A673 (cell line): ENCODE measurements at places on chromosomes 3 and 15. TPM values are rescaled to one million over a fixed set of nuclear protein-coding genes. Genes with fewer than 3 reads are reported as not detected.

The RASL12 gene
- 0.69 and 1.2 TPM in 2 replicates for total RNA-seq

The CLDN16 gene
- total RNA-seq: 0.09 and 0.50 TPM in 2 replicates

The PLA1A gene
- not detected in 2 replicates for total RNA-seq

The COL8A1 gene
- 2.5 and 2.7 TPM in 2 replicates for total RNA-seq

The LRRC31 gene
- not detected in 2 replicates for total RNA-seq

The CLN6 gene
- 75.4 and 84.7 TPM in 2 replicates for total RNA-seq

The ITIH4 gene
- 1.7 and 3.4 TPM in 2 replicates for total RNA-seq

- H3K27ac ChIP-seq: peak overlapping the region; percentile 77
- no peak for DNase-seq
- H3K4me1 ChIP-seq: peaks cover 50% of the 10 kb centered on the region
- H3K4me3 ChIP-seq: peak overlapping the region; percentile 58
Measured at GRCh38 chr15:57221134-57221533, 155.2 kb upstream of the CGNL1 start.

GRCh38 chr3:67884345-67884744 is 229.9 kb upstream of the SUCLG2 start:
- no peaks in the 10 kb centered on the region for H3K27me3 ChIP-seq
- H3K36me3 ChIP-seq: no peaks in the 10 kb centered on the region
- H3K4me3 ChIP-seq: no peak overlapping the region
- no peak overlapping the region for H3K27ac ChIP-seq

DNA sequence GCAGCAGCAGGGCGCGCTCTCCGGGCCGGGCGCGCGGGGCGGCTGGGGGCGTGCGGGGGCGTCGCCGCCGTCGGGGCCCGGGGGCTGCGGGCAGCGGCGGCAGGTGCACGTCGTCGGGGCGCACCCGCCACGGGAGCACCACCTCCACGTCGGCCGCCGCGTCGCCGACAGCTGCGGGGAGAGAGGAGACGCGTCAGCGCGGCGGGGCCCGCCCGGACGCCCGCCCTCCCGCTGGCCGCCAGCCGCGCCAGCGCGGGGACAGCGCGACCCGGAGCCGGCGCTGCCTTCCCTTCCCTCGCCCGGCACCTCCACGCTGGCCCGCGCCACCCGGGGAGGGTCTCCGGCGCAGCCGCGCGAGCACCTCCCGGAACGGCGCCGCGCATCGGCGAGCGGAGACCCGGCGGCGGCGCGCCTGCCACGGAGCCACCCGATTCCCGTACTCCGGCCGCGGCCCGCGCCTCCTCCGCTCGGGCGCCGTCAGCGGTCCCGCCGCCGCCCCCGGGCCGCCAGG is 481 bp downstream of the ADAMTS17 start:
- DNase-seq: no peak
- H3K27me3 ChIP-seq: peaks cover 10% of the 10 kb centered on the region
- no peaks in the 10 kb centered on the region for H3K36me3 ChIP-seq
- no peaks in the 10 kb centered on the region for H3K4me1 ChIP-seq
- no peak overlapping the region for H3K27ac ChIP-seq
- peak overlapping the region; percentile 33 for H3K4me3 ChIP-seq

DNA sequence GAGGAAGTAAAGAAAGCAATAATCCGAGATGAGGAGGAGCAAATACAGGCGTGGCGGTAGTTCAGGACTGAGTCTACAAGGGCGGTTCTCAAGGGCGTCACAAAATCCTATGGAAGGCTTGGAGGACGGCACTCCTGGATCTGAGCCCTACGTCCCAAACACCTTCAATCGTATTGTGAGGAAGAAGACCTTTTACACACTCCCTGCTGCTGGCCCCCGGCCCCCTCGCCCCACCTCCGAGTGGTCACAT is 747 bp downstream of the PLD1 start:
- H3K4me1 ChIP-seq: peaks cover 30% of the 10 kb centered on the region
- no peaks in the 10 kb centered on the region for H3K27me3 ChIP-seq
- DNase-seq: peak; percentile 43
- no peaks in the 10 kb centered on the region for H3K36me3 ChIP-seq
- peak overlapping the region; percentile 67 for H3K27ac ChIP-seq
- peak overlapping the region; percentile 70 for H3K4me3 ChIP-seq

GRCh38 chr3:146682171-146682570 is 77.0 kb upstream of the PLSCR5 start:
- no peaks in the 10 kb centered on the region for H3K36me3 ChIP-seq
- H3K4me1 ChIP-seq: peaks cover 18% of the 10 kb centered on the region
- H3K4me3 ChIP-seq: no peak overlapping the region
- H3K27me3 ChIP-seq: no peaks in the 10 kb centered on the region
- no peak overlapping the region for H3K27ac ChIP-seq
- DNase-seq: peak; percentile 61

DNA sequence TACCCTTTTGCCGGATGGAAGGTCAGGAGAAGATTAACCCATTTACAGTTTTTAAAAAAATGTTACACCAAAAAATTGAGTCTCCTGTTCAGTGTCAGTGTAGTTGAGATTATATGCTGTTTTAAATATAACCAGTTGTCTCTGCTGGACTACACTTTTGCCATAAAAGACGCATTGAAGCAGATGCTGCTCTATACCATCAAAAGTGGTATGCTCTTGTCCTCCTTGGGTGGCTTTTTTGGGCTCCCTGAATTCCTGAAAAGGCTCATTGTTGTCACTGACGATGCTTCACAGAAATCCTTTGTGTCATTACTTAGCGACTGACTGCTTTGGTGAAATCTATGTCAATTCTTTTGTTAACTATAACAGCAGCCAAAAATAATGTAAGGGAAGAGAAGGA is 133.9 kb upstream of the SKOR1 start:
- DNase-seq: no peak
- H3K4me3 ChIP-seq: no peak overlapping the region
- H3K27ac ChIP-seq: no peak overlapping the region
- no peaks in the 10 kb centered on the region for H3K36me3 ChIP-seq

DNA sequence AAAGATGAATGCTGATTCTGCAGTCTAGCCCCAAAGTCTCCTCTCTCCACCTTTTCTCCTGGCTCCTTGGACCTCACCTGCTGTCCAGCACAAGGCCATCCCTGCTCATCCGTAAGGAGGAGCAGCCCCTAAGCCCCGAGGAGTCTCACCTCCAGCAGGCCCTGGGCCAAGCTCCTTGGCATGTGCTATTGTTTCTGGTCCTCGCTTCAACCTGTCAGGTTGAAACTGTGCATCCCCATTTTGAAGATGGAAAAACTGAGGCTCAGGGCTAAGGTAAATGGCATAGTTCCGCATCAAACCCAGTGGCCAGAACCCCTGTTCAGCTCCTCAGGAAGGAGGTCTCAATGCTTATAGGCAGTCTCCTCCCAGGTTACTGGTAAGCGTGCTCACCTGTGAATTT is 26.1 kb downstream of the CHDH start:
- no peak for DNase-seq
- H3K4me1 ChIP-seq: no peaks in the 10 kb centered on the region
- H3K36me3 ChIP-seq: no peaks in the 10 kb centered on the region
- no peak overlapping the region for H3K4me3 ChIP-seq

DNA sequence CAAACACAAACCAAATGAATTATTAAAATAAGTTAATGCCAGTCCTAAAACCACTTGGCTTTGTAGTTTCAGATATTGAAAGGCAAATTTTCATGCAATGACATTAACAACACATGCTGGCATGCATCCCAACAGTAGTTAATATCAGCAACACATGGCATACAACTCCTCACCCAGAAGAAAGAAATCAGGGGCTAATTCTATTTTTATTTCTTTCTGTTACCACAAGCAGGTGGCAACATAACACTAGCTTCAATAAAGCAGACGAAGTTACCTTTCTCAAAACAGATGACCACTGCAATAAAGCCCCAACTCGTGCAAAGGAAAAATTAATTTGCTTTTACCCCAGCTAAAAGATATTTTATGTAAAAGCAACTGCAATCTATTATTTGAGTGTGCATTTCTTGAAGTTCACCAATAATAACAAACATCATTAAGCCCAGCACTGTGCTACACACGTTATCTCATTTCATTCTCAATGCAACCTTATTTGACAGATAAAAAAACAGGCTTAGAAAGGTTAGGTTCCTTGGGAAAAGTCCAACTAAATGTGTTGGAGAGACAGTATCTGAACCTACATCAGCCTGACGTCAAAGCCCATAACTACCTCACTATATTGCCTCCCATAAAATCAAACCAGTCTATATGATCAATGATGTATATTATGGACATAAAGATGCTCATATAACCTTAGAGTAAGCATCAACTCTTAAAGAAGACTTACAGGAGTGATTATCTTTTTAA is 2.8 kb downstream of the TOP2B start:
- DNase-seq: no peak
- no peak overlapping the region for H3K27ac ChIP-seq
- H3K36me3 ChIP-seq: no peaks in the 10 kb centered on the region

- H3K4me3 ChIP-seq: no peak overlapping the region
- H3K4me1 ChIP-seq: no peaks in the 10 kb centered on the region
- no peak for DNase-seq
- H3K27me3 ChIP-seq: no peaks in the 10 kb centered on the region
- peaks cover 64% of the 10 kb centered on the region for H3K36me3 ChIP-seq
Measured at GRCh38 chr3:15055019-15055557, 10.0 kb downstream of the MRPS25 start.

DNA sequence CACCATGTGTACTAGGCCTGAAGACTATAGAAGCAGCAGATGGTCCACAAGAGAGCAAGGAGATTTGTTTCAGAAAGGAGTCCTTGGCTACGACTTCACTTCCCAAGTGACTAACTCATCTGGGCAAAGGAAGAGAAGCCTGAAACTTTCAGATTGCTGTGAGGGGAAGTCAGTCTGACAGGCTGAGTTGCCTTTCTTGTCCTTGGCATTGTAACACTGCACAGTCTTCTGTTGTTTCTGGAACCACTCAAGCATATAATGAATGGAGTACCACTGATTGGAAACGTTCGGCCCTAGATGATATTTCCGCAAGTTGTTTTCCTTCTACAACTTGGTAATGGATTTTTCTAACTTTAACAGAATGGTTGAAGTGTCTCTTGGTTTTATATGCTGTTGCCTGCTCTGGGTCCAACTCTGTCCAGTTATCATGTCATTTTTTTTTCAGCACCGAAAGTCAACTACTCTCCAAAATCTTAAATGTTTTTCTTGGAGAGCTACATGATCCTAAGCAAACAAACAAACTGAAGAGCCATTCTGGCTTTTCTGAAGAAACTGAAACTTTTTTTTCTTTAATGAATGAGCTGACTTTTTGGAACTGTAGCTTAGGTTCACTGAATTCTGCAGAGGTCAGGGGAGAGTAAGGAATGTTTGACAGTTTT is 685.7 kb downstream of the MECOM start:
- H3K4me3 ChIP-seq: no peak overlapping the region
- no peak for DNase-seq
- no peak overlapping the region for H3K27ac ChIP-seq
- no peaks in the 10 kb centered on the region for H3K36me3 ChIP-seq
- H3K27me3 ChIP-seq: peaks cover 9% of the 10 kb centered on the region

DNA sequence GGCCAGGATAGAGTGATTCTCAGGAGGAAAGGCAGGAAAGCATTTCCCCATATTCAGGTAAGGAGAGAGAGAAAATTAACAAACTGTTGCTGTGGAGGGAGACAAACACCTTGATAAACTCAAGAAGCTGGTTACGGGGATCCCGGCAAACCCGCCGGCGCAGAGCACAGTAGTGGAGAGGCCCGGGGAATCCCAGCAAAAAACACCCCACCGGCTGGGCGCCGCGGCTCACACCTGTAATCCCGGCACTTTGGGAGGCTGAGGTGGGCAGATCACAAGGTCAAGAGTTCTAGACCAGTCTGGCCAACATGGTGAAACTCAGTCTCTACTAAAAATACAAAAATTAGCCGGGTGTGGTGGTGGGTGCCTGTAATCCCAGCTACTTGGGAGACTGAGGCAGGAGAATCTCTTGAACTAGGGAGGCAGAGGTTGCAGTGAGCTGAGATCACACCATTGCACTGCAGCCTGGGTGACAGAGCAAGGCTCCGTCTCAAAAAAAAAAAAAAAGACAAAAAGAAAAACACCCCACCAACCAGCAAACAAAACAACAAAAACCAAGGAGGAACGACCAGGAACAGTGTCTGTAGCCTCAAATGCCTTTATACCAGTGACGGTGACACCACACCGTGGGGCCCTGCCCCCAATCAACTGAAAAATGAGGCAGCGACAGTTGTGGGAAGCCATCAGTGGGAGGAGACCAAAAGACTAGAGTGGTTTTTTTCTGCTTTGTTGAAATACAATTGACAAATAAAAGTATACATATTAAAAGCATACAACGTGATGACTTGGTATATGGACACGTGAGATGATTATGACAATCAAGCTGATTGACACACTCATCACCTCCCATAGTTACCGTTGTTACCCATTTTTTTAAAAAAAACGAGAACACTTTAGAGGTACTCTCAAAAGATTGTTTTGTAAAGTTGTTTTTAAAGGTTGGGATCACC is 40.2 kb upstream of the IDH2 start:
- no peak overlapping the region for H3K27ac ChIP-seq
- H3K4me1 ChIP-seq: no peaks in the 10 kb centered on the region
- H3K36me3 ChIP-seq: no peaks in the 10 kb centered on the region
- H3K27me3 ChIP-seq: no peaks in the 10 kb centered on the region
- no peak for DNase-seq
- no peak overlapping the region for H3K4me3 ChIP-seq

DNA sequence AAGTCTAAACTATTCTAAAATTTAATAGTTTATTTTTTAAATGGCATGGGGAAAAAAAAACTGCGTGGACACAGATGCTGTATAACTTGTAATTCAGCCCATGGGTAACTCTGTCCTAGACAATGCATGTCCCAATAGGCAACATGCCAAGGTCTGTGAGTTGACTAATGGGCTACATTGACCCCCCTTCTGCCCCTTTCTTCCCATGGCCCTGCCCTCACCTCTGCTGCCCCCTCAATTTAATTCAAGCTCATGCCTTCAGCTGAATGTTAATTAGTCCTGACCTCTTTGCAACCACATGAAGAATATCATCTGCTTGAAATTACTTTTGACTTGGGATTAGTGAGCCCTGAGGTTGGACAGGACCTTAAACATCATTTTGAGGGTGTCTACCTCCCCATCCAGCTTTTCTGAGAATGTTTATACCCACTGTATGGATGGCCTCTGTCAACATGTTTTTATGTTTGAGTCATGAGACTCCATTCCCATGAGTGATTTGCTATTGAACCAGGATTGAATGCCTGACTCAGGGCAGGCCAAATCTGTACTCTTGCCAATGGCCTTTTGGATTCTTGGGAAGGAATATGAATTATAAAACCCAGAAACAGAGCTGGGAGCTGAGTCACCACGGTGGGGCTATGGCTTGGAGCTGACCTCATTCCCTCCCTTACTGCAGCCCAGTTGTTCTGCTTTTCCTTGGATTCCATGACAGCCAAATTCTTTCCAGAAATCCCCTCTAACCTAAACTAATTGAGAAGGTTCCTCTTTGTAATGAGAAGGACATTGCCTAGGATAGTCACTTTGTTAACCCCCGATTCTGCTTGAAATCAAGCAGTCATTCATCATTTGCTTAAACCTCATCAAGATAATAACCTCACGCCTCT is 33.5 kb upstream of the PDE8A start:
- no peak overlapping the region for H3K27ac ChIP-seq
- H3K27me3 ChIP-seq: no peaks in the 10 kb centered on the region
- DNase-seq: no peak

GRCh38 chr15:27767918-27768640 is 331.0 kb downstream of the OCA2 start:
- no peaks in the 10 kb centered on the region for H3K27me3 ChIP-seq
- no peak overlapping the region for H3K27ac ChIP-seq
- DNase-seq: no peak
- H3K4me1 ChIP-seq: no peaks in the 10 kb centered on the region
- H3K4me3 ChIP-seq: no peak overlapping the region

GRCh38 chr15:68023307-68024101 is 30.6 kb upstream of the PIAS1 start:
- H3K4me1 ChIP-seq: no peaks in the 10 kb centered on the region
- DNase-seq: no peak
- H3K4me3 ChIP-seq: no peak overlapping the region
- no peaks in the 10 kb centered on the region for H3K36me3 ChIP-seq
- H3K27ac ChIP-seq: no peak overlapping the region

GRCh38 chr3:59607656-59608055 is 557.8 kb upstream of the CFAP20DC start:
- H3K27me3 ChIP-seq: no peaks in the 10 kb centered on the region
- H3K4me1 ChIP-seq: no peaks in the 10 kb centered on the region
- no peaks in the 10 kb centered on the region for H3K36me3 ChIP-seq
- H3K4me3 ChIP-seq: no peak overlapping the region
